ENCODE measurements at places on chromosomes 7 and 10.

GRCh38 chr10:45451407-45451806, 77.4 kb downstream of the ALOX5 start:
- DNase-seq, result no peak

DNA sequence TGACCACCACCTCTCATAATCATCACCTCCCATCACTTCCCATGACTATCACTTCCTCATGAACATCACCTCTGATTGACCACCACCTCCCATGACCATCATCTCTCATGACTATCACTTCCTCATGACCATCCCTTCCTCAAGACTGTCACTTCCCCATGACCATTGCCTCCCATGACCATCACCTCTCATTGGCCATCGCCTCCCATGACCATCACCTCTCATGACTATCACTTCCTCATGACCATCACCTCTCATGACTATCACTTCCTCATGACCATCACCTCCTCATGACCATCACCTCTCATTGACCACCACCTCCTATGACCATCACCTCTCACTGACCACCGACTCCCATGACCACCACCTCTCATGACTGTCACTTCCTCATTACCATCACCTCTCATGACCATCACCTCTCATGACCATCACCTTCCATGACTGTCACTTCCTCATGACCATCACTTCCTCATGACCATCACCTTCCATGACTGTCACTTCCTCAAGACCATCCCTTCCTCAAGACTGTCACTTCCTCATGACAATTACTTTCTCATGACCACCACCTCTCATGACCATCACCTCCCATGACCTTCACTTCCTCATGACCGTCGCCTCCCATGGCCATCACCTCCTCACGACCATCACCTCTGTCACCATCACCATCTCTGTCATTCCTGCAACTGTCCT, 51.6 kb downstream of the PDGFA start:
- no peak for DNase-seq

- no peak for DNase-seq
Observed at GRCh38 chr7:45203459-45203858, 45.9 kb downstream of the RAMP3 start.

DNA sequence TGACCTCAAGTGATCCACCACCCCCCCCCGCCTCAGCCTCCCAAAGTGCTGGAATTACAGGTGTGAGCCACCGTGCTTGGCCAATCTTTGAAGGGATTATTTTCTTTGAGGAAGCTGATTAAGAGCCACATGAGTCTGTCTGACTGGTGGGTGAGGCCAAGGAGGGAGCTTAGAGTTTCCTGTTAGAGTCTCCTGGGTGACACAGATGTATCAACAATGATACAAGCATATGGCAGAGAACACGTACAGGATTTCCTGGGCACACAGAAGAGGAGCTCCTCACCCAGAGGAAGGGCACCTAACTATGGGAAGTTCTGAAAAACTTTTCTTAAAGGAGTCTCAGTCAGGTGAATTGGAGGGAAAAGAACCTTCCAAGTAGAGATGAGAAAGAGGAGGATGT, 69.4 kb downstream of the GOLGA7B start:
- DNase-seq, result no peak

- DNase-seq, result no peak
Observed at GRCh38 chr10:3906511-3907111, 121.6 kb upstream of the KLF6 start.

- no peak for DNase-seq
Observed at GRCh38 chr7:108010377-108010776, 7.4 kb upstream of the LAMB1 start.

DNA sequence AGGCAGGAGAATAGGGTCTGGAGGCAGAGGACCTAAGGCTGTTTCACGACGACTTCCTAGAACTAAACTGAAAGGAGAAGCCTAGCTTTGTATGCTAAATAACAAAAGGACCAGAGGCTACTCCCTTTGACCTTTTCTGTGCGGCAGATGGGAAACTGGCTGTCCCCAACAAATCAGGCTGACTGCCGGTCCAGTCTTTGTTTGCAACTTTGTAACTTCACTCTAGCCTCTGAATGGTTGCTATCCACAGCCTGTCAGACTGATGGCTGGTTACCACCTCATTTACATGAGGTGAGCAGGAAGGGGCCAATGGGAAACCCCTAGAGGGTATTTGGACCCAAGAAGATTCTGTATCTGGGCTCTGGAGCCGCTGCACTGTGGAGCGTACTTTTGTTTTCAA, 132.6 kb upstream of the SHH start:
- no peak for DNase-seq

DNA sequence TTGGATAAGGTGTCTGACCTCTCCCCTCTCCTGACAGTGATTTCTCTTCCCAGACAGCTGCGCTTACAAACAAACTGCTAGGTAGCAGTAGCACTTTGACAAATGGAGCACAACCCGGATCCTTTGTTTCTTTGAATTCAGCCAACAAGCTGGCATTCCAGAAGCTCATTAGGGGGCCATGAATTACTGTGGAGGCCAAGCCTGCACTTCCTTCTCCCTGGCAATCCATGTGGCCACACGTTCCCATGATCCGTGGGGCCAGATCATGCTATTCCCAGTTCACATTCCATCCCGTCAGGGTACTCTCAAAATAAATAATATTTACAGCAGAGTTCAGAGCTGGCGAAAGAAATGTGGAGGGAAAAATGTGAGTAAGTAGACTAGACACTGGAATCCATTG, 172.4 kb downstream of the PRPF18 start:
- DNase-seq, result peak; percentile 29

DNA sequence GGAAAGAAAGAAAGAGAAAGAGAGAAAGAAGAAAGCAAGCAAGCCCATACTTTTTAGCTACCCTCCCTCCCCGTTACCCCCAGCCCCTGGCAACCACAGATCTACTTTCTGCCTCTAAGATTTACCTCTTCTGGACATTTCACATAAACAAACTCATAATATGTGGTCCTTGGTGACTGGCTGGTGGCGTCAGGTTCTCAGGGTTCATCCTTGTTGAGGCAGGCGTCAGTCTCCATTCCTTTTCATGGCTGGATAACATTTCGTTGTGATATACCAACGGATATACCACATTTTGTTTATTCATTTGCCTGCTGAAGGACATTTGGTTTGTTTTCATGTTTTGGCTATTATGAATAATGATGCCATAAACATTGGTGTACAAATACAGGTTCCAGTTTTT, 30.5 kb downstream of the CDH23 start:
- no peak for DNase-seq

- DNase-seq, result peak; percentile 61
Observed at GRCh38 chr10:51867956-51868355, 168.6 kb upstream of the CSTF2T start.

- no peak for DNase-seq
Observed at GRCh38 chr7:124449896-124450295, 315.7 kb downstream of the GPR37 start.

DNA sequence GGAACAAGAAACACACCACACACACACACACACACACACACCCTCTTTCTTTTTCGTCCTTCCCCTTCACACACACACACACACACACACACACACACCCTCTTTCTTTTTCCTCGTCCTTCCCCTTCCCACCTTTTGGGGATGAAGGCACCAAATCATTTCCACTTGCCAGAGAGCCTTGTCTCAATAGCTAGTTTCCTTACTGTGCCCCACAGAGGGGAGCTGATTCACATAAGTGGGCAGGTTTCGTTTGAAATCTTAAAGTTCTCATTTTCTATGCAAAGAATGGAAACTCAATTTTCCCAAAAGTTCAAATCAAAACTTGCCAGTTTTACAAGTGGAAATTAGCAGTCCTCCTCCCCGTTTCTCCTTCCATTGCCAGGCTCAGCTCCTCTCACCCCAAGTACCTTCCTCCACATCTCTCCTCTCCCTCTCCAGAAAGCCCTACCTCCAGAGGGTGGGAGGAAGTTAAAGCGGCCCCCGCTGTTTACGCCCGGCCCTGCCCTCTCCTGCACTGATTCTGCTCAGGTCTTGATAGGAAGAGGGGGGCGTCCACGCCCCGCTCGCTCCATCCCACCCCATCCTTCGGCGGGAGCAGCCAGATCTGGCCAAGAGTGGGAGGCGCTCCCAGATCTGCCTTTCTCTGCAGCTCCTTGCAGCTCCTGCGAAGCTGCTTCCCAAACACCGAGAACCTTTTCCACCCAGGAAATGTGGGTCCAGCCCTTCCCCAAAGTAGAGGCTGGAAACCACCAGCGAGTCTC, 1.3 kb downstream of the CTTNBP2 start:
- no peak for DNase-seq

- no peak for DNase-seq
Observed at GRCh38 chr7:155261031-155261985, 36.4 kb upstream of the INSIG1 start.

- no peak for DNase-seq
Observed at GRCh38 chr10:25026463-25026862, 10.1 kb downstream of the THNSL1 start.

DNA sequence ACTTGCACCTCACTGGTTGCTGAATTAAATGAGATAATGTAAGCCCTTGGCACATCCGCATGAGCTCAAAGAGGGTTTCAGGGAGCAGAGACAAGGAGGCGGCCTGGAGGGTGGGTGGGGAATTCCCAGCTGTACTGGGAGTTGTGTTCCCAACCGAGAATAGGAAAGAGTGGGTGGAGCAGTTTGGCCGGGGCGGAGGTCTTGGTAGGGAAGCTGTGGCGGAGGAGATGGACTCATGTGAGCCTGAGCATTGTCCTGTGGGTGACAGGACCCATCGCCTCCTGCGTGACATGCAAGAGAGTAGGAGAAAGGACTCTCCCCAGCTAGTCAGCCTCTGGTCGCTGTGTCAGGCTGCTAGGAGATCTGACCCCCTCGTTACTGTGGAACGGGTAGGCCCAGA, 41.0 kb upstream of the SAMD8 start:
- no peak for DNase-seq

- DNase-seq, result no peak
Observed at GRCh38 chr10:24617771-24618396, 105.8 kb downstream of the ARHGAP21 start.

DNA sequence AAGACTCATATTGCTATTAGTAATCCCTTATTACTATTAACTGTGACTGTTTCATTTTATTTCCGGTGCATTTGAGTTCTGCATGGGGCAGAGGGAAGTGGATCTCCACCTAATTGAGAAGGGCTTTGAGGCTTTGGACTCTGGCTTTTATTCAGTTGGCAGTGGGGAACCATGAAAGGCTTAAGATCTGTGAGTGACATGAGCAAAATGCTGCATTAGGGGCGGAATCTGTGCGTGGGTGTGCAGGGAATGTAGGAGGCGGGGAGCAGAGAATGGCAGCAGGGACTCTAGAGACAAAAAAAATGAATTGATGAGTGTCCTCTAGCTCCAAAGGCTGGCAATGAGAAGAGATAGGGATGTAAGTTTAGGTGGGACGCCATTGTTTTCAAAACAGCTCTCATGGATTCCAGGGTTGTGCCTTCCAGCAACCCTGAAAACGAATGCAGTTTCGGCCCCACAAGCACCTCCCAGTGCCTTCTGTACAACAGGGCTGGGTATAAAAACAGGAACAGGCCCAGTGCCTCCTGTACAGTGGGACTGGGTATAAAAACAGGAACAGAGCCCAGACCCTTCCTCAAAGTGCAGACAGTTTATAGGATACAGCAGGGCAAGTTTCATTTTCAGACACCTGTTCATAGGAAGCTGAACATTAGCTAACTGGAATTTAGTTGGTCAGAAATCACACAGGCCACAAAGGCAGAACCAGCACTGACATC, 663.3 kb upstream of the FOXK1 start:
- no peak for DNase-seq

DNA sequence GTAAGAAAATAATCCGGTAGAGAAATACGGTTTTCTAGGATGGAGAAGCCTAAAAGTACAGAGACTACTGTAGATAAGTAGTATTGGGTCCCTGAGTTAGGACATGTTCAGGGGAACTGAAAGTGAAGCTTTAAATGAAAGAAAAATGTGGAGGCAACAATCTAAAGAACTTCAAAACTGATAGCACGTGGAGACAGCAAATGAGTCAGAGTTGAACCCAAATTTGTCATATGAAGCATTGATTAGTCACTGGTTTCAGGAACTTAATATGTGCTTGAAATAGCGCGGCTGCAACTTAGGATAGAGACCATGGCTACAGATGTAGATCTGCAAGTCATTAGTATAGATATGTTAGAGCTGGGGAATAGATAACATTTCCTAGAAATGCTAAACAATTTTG, 1138.6 kb upstream of the SORCS1 start:
- no peak for DNase-seq

DNA sequence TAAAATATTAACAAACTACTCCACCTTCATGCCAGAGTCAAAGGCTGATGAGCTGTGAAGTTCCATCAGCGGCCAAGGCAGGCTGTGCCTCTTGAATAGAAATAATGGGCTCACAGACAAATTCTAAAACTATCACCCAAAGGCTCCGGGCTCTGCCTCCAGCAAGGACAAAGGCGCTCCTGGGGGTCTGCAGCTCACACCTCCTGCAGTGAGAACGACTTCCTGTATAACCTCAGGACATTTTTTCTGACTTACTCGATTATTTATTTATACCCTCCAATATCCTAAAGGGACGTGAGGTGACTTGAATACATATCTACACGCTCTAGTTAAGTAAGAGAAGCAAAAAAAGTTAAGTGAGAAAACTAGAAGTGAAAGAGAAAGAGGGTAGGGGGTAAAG, 500.7 kb downstream of the CCSER2 start:
- DNase-seq, result no peak

All from AG04449 (cell line).